ENCODE measurements at places on chromosomes 11 and 22.

DNA sequence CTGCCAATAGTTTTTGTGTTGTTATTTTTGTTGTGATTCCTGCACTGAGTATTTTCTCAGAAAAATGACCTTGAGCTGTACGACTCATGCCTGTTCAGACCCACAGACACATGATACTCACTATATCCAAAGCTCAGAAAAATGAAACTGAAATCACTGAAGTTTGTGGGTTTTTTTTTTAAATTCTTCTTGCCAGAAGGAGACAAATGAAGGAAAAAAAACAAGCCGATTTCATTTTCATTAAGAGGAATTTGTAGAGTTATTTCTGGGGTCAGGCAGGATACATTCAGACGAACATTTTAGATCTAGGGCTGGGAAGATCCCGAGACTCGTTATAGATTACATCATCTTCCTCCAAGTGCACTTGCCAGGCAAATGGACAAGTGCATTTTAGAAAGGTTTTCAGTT lies 60.4 kb downstream of the BMAL1 start:
- no peak for DNase-seq

GRCh38 chr11:131138731-131139130 lies 222.5 kb upstream of the SNX19 start:
- no peak for DNase-seq

DNA sequence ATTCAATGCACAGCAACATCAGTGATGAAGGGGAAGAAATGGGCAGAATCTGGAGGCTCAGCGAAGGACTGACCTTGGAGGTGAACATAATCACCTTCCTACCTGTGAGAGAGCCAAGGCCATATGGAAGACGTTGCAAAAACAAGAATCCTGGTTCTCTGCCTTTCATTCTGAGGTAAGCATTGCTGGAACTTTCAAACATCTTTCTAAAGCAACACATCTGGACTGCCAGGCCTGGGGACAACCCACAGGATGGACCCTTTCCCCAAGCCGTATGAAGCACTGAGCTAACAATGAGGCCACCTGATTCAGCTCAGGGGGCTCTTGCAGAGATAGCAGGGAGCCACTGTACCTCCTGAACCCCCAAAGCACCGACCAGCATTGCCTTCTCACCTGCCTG lies 70.5 kb downstream of the ETS1 start:
- DNase-seq: no peak

DNA sequence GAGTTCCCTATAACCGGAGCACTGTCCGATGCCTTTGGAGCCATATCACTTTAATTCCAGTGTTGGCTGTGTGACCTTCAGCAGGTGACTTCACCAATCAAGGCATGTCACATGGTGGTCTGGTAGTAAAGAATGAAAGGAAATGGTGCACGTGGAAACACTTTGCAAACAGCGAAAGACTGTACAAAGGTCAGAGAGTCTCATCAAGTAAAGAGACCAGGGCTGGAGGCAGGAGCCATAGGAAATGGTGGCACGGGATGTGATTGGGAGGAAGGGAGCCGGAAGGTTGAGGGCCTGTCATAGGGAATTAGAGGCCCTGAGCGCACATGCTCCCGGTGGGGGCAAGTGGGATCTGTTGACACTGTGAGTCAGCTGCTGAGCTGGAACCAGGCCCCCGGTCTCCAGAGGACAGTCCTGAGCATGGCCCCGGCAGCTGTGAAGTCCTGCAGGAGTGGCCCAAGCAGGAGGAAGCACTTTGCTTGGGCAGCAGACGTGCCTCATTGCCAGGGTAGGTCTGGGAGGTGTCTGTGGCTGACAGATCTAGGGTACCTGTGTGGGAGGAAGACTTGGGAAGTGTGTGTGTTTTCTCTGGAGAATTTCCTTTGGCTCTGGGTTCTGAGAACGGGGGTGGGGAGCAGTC lies 2.0 kb downstream of the DAGLA start:
- no peak for DNase-seq

DNA sequence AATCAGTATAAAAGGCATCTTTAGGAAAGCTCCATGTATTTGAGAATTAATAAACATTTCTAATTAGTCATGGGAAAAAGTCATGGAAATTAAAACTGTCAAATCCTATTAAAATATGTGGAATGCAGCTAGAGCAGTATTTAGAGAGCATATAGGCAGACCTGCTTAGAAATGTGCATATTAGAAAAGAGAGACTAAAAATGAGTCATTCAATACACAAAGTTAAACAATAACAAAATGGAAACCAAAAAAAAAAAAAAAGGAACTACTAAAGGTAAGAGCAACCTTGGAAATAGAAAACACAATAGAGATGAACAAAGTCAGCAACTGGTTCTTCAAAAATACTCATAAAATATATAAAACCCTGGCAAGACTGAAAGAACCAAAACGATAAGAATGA lies 59.7 kb upstream of the RASSF10 start:
- DNase-seq: no peak

DNA sequence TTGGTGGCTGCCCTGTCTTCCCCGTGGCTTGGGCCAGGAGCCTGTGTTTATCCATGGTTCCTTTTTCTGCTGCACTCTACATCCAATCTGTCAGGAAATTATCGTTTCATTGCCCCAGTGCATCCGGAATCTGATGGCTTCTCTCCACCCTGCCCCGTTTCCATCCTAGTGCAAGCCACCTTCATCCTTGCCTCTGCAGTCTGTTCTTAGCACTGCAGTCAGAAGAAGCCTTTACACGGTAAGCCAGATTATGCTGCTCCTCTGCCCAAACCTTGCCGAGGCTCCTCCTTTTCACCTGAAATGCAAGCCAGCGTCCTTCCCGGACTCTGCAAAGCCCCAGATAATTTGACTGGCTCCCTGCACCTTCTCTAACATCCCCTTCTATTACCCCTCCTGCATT lies 45.1 kb downstream of the PARVG start:
- no peak for DNase-seq

- DNase-seq: no peak
Observed at GRCh38 chr22:47625531-47626427, 863.3 kb downstream of the TBC1D22A start.

- DNase-seq: no peak
Observed at GRCh38 chr22:12601870-12602779, 2925.9 kb upstream of the OR11H1 start.

DNA sequence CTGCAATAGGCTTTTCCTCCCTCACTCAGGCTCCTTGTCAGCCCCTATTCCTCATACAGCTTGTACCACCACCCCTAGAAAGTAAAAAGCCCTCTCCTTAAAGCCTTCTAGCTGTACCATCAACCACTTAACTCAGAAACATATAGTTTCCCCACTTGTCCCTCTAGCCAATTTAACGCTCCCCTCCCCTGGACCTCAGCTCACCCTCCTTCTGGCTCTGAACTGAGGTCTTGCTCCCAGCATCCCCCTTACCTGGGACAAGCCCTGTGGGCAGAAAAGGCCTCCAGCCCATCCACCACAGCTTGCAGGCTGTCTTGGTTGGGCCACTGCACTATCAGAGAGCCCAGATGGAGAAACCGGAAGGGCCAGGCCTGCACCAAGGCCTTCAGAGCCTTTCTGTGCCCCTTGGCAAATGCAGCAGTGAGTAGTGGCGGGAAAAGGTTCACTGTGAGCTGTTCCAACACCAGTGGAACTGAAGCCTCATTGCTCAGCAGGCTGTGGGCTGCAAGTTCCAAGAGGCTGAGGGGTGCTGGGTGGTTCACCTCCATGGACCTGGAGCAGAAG lies 12.4 kb upstream of the TOP3B start:
- DNase-seq: no peak

GRCh38 chr11:75913984-75914383 lies 99.0 kb downstream of the UVRAG start:
- no peak for DNase-seq

GRCh38 chr11:17766590-17766989 lies 32.0 kb downstream of the KCNC1 start:
- DNase-seq: no peak

DNA sequence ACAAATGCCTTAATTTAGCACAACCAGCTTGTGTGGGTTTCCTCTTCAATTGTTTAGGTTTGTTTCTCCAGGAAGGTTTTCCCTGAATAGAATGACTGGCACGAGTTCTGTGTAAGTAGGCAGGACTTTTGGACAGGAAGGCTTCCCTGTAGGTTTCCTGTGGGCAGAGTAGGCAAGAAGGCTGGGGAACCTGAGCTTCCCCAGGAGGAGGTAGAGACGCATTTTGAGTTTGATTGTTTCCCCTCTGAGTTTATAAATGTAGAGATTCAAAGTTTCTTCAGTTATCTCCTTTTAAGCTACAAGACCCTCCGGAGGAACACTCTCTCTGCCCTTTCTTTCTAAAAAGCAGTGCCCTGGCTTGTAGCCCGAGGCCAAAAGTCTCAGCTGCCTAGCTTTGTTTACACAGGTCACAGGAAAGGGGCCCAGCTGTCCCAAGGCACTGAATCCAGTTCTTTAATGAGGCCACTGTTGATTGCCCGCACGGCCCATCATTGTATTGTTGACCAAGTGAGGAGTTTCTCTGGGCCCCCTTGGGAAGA lies 66.6 kb upstream of the RDX start:
- DNase-seq: no peak

DNA sequence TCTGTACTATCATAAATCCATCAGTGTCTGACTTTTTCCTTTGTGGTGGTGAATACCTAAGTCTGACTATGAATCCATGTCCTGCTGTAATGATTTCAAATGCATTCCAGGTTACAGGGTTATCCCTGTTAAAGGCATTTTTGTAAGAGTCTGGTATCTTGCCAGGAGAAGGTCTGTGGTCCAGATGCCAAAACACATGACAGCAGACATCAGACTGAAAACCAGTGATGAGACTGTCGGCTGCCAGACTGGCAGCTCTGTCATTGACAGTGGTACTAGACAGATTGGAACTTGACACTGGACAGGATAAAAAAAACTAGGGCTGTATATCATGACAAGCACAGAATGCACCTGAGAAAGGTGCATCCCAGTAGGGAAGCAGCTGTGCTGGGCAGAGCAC lies 301.8 kb upstream of the FAT3 start:
- DNase-seq: no peak

- DNase-seq: no peak
Observed at GRCh38 chr11:13119361-13119760, 110.2 kb downstream of the RASSF10 start.

DNA sequence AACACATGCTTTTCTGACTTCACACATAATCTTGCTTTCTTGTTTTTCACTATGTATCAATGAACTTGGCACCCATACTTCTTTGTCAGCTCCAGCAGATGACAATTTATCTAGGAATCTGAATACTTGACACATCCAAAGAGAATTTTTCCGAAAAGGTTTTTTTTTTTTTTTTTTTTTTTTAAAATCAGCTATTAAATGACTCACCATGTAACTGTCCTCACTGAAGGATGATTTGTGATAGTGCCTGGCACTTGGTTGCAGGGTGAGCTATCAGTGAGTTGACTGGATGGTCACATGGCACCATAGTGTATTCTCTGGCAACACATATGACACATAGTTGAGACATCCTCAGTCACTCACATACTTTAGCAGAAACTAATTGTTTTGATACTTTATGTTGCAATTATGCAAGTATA lies 133.4 kb upstream of the E2F8 start:
- no peak for DNase-seq

- DNase-seq: no peak
Observed at GRCh38 chr11:8207080-8208000, 38.5 kb upstream of the RIC3 start.

DNA sequence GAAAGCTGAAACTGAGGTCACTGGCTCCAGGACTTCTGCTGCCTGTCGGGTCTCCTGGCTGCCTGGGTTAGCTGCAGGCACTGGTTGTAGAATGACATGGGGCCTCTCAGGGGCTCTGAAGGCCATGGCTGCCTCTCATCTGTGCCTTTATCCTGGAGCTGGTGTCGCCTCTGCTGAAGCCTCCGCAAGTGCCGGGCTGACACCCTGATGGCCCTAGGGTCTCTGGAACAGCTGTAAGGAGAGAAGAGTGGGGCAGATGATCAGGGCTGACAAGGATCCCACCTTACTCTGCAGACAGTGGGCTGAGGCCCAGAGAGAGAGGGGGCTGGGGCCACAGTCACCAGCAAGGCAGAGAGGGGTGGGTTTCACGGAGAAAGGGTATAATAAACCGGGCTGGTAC lies 4.6 kb downstream of the PLA2G3 start:
- no peak for DNase-seq

- no peak for DNase-seq
Observed at GRCh38 chr11:29963796-29964195, 53.0 kb downstream of the KCNA4 start.

DNA sequence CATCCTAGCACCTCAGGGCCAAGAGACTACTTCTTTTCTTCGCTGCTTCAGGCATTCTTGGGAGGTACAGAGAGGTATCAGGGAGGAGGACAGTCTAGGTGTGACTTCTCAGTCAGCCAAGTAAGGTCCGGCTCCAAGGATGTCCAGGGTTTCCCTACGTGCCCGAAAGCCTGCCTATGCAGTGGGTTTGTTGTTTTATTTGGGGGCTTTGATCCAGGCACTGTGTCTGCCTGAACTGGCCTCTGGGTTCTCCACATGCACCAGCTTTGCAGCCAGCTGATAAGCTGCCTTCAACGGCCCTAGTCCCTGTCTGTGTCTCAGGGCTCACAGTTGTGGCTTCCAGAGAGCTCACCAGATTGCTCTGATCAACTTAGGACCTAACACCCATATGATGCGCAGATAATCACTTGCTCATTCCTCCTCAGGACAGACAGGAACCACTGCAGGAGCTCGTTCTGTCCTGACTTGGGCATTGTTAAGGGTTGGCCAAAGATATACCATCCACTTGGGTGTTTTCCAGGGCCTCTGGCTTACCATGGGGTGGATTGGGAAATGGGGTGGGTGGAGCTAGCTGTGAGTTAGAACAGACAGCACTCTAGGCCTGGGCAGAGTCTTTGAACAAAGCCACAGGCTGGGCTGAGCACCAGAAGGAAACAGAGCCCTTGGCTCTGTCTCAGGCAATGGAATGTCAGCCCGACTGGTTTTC lies 45.5 kb upstream of the CRYBB3 start:
- DNase-seq: no peak

- DNase-seq: no peak
Observed at GRCh38 chr11:69948256-69949141, 129.3 kb upstream of the FGF3 start.

DNA sequence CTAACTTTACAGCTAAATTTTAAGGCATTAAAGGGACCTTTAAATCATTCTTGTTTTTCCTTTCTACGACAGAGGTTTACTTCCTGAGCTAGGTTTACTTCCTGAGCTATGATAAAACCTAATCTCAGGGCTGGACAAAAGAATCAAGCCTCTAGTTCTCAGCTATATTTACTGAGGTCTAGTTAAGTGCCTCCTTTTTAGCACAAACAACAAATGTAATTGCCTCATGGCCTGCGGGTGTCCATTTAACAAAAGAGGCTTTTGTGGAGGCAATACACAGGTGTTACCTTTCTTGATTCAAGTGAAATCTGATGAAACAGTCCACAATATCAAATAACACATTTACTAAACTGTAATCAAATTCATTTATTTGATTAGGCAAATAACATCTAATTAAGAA lies 67.3 kb downstream of the IMMP1L start:
- DNase-seq: no peak

DNA sequence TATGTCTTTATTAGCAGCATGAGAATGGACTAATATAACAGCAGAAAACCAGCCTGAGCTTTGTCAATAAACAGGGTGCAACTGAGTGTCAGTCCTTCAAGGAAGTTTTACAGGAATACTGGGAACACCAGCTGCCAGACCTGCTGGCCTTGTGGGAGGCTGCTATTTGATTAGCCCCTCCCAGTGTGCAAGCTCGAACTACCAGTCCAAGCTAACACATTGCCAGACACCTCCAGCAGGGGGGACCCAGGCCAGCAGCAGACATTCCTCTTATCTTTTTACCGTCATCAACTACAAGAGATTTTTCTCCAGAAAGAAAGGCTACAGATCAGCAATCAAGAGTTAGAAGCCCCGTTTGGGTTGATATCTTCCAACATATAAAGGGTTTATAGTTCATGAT lies 942.8 kb upstream of the TENM4 start:
- no peak for DNase-seq
